ENCODE measurements at places on chromosomes 3 and 15. TPM values are rescaled to one million over a fixed set of nuclear protein-coding genes. Genes with fewer than 3 reads are reported as not detected.

ARHGEF26 gene
- total RNA-seq, result 82.8 TPM

STRIT1 gene
- total RNA-seq, result not detected

CPLX3 gene
- not detected for total RNA-seq

GOLGA8G gene
- total RNA-seq, result not detected

VGLL3 gene
- total RNA-seq, result 55.3 TPM

SOX2 gene
- 43.8 TPM for total RNA-seq

BNC1 gene
- total RNA-seq, result not detected

C3orf62 gene
- 3.1 TPM for total RNA-seq

GRIP2 gene
- total RNA-seq, result 1.2 TPM

CCDC54 gene
- total RNA-seq, result not detected

DNAH12 gene
- 1.1 TPM for total RNA-seq

HCLS1 gene
- total RNA-seq, result 70.8 TPM

TMEM108 gene
- total RNA-seq, result not detected

NOX5 gene
- 0.90 TPM for total RNA-seq

MED12L gene
- 1.9 TPM for total RNA-seq

REC114 gene
- not detected for total RNA-seq

HYPK gene
- total RNA-seq, result 12.6 TPM

EIF1B gene
- total RNA-seq, result 24.0 TPM

SLC22A14 gene
- not detected for total RNA-seq

ARIH1 gene
- total RNA-seq, result 40.6 TPM

NR2E3 gene
- total RNA-seq, result not detected

BMF gene
- 3.6 TPM for total RNA-seq

NECTIN3 gene
- total RNA-seq, result 40.2 TPM

TUSC7 gene
- total RNA-seq, result not detected

MUC20 gene
- 11.0 TPM for total RNA-seq

WDR93 gene
- total RNA-seq, result not detected
